ENCODE measurements at places on chromosomes 1 and 21.

GRCh38 chr1:3788756-3789420 lies 7.4 kb downstream of the LRRC47 start:
- DNase-seq, result peak; percentile 35

DNA sequence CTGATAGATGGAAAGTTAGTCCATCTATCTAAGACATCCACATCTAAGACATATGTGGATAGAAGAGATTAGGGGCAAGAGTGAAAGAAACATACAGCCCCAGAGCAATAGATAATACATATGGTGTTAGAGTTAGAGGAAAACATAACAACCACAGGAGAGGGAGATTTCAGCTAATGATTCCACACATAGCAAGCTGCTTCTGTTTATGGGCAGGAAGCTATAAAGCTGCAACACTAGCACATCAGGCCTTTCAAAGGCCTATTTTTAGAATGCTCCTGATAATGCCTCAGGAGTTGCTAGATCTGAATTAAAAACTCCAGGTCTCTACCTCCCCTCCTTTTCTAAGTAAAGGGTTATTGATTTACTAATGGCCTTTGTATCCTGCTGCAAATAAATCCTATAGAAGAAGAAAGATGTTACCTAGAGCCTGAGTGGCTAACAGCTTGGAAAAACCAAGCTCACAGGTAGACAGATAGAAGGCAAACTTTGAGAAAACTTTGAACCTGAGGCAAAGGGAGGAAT lies 36.1 kb downstream of the BRINP2 start:
- DNase-seq, result no peak

DNA sequence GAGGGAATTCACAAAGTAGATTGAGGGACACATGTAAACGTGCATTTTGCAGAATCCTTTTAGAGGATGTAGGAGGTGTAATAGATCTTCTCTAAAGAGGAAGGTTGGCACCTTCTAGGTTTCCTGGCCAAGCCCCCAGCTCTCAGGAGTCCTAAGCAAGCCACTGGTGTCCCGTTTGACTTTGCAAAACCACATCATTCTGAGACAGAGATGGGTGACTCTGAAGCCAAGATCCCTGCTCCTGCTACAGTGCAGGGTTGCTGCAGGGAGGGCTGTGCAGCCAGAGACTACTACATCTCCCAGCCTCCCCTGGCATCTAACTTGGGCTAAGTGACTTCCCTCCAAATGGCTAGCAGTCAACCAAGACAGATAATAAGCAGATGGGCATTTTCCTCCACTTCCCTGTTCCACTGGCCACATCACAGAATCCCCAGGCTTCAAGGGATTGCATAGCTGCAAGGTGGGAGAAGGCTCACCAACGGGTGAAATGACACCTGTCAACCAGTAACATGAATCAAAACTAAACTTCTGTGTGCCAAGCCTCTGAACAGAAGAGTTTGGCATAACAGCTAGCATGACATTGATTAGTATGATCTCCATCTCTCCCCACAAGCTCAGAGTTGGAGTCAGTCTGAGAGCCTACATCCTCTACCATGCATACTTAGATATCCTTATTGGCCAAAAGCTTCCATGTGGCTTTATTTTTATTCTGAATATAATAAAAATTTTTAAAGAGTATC lies 129.6 kb upstream of the COA6 start:
- no peak for DNase-seq

GRCh38 chr1:220841293-220841692 lies 38.0 kb upstream of the HLX start:
- no peak for DNase-seq

- DNase-seq, result no peak
These were observed 46.2 kb downstream of the ATP5PF start for GRCh38 chr21:25688275-25689155.

All from right cardiac atrium (tissue), 5 donors.